Germinal center (tissue), 1 donor: ENCODE measurements at places on chromosomes 6 and 20.

DNA sequence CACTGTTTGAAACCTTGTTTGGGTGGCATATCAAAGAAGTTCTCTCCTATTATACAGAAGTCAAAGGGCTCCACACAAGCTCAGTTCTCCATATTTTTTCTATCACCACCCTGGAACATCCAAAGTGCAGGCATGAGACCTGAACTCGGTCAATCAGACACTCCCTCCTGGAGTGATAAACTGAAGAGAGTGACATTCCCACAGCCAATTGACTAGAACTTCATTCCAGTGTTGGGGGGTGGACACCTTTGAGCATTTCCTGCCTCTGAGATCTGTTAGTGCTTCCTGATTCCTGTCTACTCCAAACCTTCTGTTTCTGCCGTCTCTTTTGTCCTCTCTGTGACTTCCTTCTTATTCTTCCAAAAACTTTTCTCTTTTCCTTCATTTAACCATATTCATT, 220.7 kb upstream of the NOX3 start:
- DNase-seq, result no peak

GRCh38 chr6:4822476-4822875, 46.3 kb downstream of the CDYL start:
- DNase-seq, result no peak

GRCh38 chr6:36533321-36533720, 14.0 kb downstream of the STK38 start:
- no peak for DNase-seq

DNA sequence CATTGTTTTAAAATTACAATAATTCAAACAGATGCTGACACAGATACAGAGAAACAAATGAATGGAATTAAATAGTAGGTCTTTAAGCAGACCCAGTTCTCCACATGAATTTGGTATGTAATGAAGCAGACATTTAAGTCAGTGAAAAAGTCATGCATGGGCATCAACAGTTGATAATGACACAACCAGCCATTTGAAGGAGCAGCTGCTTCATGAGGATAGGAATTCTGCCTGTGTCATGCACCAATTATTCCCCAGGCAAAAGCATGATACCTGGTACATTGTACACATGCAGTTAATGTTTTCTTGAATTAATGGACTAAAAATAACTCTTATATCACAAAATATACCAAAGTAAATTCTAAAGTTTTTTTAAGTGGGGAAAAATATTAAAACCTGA, 11.2 kb upstream of the HEY2 start:
- DNase-seq, result no peak

DNA sequence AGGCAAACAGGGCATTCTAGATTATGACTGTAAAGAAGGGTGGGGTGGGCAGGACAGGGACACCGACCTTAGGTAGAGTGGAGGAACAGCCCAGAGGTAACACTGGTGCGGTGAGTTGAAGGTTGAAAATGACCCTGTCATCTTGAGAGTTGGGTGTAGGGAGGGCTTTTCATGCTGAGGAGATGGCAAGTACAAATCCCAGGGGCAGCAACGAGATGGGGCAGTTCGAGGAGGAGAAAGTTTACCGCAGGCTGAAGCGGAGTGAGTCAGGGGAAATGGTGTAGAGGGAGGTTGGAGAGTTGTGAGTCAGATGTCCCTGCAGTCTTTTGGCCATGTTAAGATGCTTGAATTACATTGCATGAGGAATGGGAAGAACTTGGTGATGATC, 101.1 kb downstream of the HIVEP1 start:
- no peak for DNase-seq

DNA sequence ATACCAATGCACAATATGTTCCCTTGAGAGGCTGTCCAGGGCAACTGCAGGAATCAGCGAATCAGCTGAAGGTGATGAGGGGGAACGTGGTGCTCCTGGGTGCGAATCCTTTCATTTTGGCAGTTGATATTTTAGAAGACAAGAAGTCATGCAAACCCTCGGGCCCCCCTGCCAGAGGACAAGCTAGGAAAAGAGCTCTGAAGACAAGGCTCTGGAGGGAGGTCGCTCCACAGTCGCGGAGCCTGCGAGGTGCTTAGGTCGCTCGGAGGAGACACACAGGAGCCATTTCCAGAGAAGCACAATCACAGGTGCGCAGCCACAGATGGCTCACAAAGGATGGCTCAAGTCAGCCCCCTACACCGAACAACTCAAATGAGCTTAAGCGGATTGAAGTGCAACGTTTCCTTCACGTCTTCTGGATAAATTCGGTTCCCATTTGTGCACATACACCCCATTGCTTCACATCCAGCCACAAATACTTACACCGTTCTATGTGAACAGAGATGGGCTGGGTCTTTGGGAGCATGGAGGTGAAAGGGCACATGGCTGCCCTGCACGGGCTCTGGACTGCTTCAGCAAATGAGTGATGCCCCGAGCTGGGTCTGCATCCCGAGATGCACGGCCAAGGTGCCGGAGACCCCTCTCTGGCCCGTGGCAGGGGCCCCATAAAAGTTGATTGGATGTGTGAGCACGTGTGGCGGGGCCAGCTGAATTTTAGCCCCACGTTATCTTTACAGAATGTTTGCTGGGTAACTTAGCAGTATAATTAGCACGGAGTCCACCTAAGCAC, 286.3 kb downstream of the TAF4 start:
- DNase-seq, result no peak

DNA sequence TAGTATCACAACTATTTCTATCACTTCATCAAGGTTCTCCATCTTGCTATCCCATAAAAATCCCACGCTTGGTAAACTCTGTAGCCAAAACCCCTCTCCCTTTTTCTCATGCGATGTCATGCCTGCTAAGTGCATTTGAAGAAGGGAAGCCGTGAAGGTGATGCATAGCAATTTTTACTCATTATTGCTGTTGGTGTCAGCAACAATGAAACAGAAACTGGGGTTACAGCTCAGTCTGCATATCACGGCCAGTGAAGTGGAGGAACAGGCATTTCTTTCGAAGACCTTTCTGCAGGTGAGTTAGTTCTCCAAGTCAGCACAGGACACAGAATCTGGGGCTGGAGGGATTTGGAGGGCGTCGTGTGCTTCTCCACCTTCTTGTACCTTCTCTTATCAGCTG, 5.8 kb downstream of the UNC93A start:
- DNase-seq, result no peak

- DNase-seq, result peak; percentile 38
Observed at GRCh38 chr6:125310994-125311649, 9.4 kb upstream of the HDDC2 start.

DNA sequence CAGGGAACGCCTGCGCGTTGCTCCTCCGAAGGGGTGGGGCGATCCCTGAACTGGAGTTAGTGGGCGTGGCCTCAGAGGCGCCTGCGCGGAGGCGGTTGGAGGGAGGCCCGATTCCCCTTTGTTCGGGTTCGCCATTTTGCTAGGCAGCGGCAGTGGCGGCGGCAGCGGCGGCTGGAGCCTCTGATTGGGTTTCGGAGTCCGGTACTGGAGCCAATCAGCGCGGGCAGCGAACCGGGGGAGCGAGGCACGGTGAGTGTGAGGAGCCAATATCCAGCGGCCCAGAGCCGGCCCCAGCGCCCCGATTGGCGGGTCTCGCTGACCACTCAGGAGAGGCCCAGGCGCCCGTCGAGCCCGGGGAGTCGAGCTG, at the start of gene NFYA:
TSS of gene NFYA (plus strand) at position 139 of the 367 bp plus-strand sequence. CDS start 6,116 bp downstream, outside the sequence.
- DNase-seq, result peak; percentile 98

DNA sequence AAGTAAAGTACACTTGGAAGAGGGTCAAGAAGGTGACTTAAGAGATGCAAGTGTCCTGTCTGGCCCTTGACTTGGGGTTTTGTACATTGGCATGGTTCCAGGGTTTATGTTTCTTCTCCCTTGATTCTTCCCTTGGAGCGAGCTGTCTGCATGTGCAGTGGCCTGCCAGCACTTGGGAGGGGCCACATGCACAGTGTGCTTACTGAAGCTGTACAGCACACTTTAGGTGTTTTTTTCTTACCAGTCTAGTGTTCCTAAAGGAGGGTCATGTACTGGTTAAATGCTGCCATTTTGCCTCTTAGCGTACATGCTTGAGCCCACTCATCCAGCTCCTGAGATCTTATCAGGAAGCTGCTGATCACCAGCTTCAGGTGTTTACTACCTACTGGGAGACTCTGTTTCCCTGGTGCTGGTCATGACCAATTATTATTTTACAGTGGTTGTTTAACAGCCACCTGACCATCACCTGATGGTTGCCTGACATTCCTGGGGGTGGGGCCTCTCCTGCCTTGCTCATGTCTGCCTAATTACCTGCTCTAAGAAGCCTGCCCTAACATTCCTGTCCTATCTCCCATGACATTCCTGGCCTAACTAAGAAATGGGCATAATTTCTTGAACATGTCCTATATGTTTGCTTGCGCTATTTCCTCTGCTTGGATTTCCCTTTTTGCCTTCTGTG, 182.9 kb downstream of the MCHR2 start:
- no peak for DNase-seq

- DNase-seq, result no peak
Observed at GRCh38 chr6:154862536-154862935, 129.3 kb downstream of the SCAF8 start.

DNA sequence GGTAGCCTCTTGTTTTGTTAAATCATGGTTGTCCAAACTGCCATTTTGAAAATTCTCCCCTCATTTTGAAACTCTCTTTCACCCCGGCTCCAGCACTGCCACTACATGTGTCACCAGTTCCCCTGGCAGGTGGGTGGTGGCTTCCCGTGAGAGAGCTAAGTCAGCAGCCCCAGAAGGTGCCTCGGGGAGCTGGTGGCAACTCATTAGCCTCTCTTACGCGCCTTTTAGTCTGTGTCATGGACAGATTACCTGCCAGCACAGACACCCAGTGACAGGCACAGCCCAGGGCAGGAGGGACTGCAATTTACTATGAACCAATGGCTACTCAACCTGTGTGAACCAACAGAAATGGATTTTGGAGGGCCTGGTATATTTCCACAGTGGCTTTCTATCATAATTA, 147.1 kb upstream of the SASH1 start:
- DNase-seq, result no peak

DNA sequence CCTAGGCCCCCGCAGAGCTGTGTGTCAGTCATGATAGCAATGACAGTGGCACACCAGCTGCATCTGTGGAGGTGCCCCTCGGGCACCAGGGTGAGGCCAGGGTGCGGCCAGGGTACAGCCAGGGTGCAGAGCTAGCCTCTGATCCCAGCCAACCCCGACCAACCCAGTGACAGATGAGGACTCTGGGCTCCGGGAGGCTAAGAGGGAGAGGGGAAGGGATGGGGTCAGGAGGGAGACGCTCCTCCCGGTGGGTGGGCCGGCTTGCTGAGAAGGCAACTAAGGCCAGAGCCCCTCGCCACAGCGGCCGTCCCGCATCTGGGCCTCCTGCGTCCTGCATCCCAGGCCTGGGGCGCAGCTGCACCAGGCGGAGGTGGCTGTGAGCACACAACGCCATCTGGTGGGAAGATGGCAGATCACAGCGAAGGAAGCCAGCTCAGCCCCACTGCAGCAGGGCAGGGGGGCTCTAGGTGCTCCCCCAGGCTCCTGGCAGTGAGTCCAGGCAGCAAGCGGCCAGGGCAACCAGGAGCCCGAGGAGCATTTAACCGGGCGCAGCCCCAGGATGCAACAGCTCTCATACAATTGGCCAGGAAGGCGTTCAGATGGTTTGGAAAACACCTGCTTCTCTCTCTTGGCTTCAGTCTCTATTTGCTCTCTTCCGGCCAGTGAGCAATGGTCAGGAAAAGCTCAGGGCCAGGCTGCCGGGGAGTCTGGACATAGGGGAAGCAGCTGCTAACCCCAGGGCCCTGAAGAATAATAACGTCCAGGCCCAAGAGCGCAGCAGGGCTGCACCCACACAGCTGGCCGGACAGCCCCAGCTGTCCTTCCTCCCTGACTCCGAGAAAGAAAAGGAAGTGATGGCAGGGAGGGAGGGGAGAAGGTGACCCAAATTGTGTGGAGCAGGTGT, 169.4 kb downstream of the TAF4 start:
- peak; percentile 56 for DNase-seq

DNA sequence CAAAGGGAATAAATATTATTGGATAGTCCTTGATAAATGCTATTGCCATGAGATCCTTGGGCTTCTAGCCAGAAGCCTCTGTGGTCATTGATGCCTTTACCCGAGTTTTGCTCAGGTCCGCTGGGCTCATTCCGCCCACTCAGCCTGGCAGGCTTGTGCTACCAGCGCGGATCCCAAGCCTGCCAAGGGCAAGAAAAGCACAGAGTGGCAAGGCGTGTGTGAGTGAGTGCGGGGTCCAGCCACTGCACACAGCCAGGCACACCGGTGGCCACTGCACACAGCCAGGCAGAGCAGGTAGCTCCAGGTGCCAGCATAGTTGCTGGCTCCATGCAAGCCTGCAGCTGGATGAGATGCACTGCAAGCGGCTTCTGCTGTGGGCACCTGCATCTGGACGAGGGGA, 38.7 kb downstream of the STK38 start:
- DNase-seq, result no peak

GRCh38 chr6:42103753-42104094, 38.7 kb downstream of the C6orf132 start:
- no peak for DNase-seq

- DNase-seq, result no peak
Observed at GRCh38 chr20:25532971-25533391, 52.4 kb downstream of the NINL start.

- DNase-seq, result no peak
Observed at GRCh38 chr6:3231247-3232016, 4.0 kb upstream of the TUBB2B start.

- DNase-seq, result no peak
Observed at GRCh38 chr20:14360416-14360815, 23.0 kb upstream of the FLRT3 start.

DNA sequence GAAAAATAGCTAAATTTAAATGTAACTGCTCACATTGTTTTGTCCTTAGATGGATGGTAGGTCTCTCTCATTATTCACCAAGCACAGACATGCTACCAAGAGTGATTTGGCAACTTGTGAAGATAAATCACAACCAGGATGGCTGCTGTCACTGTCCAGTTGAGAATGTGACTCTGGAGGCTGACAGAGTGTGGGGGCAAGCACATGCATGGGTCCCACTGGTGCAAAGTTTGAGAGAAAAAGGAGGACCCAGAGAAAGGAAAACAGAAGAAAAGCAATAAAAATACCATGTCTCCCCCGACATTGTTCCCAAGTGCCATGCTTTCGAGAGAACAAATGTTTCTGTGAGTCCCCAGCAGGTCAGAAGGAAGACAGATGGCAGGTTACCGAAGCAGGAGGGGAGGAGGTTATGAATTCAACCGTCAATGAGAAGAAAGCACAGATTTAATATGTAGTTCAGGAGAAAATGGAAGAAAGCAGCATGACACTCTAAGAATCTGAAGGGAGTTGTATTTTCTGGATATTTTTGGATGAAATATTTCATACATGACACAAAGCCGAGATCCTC, 73.0 kb upstream of the TSHZ2 start:
- no peak for DNase-seq

- DNase-seq, result no peak
Observed at GRCh38 chr20:7199861-7200260, 432.4 kb downstream of the BMP2 start.

- no peak for DNase-seq
Observed at GRCh38 chr20:64048402-64049044, 916 bp downstream of the SOX18 start.
